ENCODE measurements at places on chromosomes 16 and 17.
A peak's percentile ranks its signal among the peaks of the same experiment; 100 is the strongest.

GRCh38 chr17:67469208-67469980 lies 92.3 kb downstream of the PITPNC1 start:
- DNase-seq, result no peak

- DNase-seq, result no peak
Observed at GRCh38 chr17:31274252-31274651, 22.8 kb downstream of the OMG start.

GRCh38 chr17:4580291-4580690 lies 4.0 kb upstream of the SMTNL2 start:
- DNase-seq, result no peak

- DNase-seq, result no peak
Observed at GRCh38 chr17:83170571-83171260, 91.3 kb downstream of the METRNL start.

- DNase-seq, result peak; percentile 26
Observed at GRCh38 chr16:8572919-8573724, 17.2 kb downstream of the TMEM114 start.

- no peak for DNase-seq
Observed at GRCh38 chr17:62906881-62907280, 59.2 kb upstream of the TANC2 start.

DNA sequence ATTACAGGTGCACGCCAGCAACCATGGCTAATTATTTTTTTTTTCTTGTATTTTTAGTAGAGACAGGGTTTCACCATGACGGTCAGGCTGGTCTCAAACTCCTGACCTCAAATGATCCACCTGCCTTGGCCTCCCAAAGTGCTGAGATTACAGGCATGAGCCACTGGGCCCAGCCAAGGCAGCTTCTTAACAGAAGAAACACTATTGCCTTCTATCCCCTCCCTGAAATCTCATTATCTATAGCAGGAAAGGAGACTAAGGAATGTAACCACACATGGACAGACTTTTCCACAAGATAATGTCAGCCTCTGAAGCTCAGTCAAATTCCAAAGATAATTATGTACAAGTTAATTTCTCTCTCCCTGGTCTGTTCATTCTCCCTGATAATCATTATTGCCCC lies 5.7 kb upstream of the ZP2 start:
- peak; percentile 41 for DNase-seq

DNA sequence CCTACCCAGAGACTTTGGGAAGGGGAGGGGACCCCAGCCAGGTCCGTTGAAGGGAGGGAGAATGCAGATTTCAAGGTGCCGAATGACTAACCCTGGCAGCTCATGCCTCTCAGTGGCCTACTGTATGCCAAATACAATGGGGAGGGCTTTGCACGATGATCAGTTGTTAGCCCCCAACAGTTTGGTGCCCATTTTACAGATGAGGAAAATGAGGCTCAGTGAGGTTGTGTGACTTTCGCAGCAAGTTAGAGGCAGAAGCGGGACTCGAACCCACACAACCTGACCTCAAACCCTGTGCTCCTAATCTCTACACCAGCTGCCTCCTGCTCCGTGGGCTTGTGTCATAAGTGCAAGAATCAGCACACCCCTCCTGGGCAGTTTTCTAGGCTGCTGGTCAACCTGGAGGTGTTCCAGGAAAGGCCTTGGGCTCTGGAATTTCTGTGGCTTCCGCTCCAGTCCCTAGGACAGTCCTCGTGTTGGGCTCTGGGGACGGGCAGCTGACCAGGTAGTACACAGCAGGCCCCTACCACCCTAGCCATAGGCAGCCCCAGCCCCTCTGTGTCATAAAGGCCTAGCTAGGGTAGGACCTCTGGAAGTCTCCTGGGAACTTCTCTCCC lies 11.9 kb upstream of the NAGPA start:
- no peak for DNase-seq

DNA sequence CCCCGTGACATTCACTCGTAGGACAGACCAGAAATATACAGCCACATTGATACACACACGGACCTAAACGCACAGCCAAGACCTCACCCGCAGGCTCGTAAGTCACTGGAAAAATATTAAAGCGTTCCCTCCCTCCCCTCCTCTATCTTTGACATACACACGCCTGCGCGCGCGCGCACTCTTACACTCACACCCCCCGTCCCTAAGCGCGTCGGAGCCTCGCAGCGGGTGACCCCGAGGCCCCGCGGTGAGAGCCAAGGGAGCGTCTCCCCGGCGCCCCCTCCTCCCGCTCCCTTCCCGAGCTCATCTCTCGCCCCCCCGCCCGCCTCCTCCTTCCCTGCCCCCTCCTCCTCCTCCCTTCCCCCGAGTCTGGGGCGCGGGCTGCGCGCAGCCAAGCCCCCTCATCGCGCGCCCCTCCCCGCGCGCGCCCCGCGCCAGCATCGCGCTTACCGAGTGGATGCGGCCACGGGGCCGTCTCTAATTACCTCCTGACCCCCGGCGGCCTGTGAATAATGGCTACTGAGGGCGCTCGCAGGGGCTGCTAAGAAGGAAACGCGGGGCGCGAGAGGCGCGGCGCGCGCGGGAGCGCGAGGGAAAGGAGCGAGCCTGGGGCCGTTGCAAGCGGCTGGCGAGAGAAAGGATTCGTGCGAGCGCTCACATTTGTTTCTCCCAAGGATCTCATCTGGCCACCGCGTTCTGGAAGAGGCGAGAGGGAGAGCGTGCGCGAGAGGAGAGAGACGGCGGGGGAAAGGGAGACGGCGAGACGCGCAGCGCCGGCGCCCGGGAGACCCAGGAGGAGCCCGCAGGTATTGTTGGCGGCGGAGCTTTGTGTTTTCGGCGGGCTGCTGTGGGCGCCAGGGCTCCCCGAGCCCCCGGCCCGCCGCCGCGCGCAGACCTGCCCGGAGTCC lies 42.4 kb downstream of the RAI1 start:
- DNase-seq, result peak; percentile 83

GRCh38 chr17:80653856-80654255 lies 109.2 kb downstream of the RPTOR start:
- no peak for DNase-seq

GRCh38 chr17:17231621-17232302 lies 5.2 kb downstream of the FLCN start:
- DNase-seq, result no peak

DNA sequence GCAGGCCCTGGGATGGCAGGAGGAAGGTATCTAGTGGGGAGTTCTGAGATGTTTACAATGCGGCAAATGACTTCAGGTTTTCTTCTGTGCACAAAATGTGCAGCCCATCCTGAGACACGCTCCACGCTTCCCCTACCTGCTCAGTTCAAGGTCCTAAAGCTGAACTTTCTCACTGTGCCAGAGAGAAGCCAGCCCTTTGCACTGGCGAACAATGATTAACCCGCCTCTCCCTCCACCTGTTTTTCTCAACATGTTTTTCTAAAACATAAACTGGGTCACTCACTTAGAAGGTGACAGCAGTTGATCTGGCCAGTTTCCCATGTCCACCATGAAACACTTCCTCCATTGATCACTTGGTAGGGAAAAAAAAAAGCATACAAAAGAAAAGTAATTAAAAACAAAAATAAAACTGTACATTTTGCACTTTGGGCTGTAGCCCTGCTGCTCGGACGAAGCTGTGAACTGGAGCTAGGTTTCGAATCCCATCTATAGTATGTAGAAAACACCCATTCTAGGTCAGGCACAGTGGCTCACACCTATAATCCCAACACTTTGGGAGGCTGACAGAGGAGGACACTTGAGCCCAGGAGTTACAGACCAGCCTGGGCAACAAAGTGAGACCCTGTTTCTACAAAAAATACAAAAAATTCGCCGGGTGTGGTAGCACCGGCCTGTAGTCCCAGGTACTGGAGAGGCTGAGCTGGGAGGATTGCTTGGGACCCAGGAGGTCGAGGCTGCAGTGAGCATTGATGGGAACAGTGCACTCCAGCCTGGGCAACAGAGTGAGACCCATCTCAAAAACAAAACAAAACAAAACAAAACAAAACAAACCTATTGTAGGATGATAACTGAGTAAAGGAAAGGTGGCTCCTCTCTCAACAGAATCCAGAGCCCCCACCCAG lies 6.1 kb upstream of the G6PC1 start:
- no peak for DNase-seq

- DNase-seq, result no peak
Observed at GRCh38 chr17:32836527-32836926, 40.4 kb downstream of the MYO1D start.

- DNase-seq, result no peak
Observed at GRCh38 chr16:29820730-29821642, 724 bp downstream of the MVP start.

GRCh38 chr17:74527756-74528155 lies 3.5 kb downstream of the CD300LB start:
- no peak for DNase-seq

DNA sequence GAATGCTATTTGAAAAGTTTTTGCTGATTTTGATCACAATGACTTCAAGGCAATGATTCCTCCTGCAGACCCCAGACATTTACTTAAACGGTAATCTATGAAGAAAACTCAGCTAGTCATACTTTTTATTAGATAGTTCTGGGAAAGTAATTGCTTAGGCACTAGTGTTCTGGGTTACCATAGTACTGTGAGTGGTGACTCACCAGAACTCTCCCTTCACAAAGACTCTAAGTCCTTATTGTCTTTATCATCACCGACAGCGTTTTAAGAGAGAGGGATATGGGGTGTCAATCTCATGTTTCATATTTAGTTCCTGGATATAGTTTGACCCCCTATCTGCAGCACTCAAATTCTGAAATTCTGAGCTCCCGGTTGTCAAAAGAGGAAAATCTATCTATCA lies 43.0 kb upstream of the CDH8 start:
- no peak for DNase-seq

GRCh38 chr17:58333736-58334207 lies 5.2 kb upstream of the TSPOAP1 start:
- peak; percentile 76 for DNase-seq

DNA sequence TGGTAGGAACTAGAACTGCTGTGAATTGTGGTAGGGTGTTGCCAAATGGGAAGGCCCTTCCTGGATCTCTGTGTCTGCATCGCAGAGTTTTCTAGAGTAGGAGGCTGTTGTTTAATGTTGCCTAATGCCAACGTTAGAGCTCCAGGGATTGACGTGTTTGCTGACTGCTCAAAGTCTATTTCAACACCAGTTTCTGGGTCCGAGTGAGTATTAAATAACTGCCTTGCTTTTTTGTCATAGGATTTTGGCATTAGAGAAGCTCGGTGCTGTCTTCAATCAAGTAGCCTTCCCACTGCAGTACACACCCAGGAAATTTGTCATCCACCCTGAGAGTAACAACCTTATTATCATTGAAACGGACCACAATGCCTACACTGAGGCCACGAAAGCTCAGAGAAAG lies 40.0 kb downstream of the SF3B3 start:
- DNase-seq, result no peak

- DNase-seq, result no peak
Observed at GRCh38 chr16:12869698-12870427, 31.5 kb upstream of the SHISA9 start.

DNA sequence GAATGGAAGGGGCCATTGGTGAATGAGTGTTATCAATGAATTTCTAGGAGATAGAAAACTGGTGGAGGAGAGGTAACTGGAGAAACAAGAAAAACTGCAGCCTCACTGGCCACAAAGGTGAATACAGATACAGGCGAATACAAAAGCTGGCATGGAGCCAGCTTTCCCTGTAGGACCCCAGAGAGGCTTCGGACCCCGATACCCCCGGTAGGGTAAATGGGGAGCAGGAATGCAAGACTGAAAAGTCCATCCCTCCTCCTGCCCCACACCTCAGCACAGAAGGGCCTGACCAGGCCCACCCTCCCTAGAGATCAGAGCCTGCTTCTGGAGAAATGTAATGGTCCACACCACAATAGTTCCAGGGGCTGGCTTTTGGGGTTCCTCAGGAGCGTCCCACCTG lies 4.9 kb upstream of the MYLK3 start:
- no peak for DNase-seq
